DMS153 (cell line): ENCODE measurements at places on chromosomes 7 and 10.

DNA sequence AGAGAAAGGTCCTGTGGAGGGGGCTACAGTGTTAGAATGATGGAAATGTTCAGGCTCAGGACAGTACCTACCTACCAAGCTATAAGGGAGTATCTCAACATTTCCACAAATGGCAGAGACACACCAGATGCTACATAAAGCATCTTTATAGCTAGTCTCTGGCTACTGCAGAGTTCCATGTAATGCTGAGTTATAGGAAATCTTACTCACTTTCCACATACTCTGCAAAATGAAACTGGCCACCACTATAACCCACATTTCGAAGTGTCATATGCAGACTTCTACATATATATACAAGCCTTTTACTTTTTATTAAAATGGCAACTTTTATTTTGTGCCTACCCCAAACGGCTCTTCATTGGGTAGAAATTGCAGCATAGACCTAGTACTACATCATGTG, 85.5 kb downstream of the FAS start:
- DNase-seq = no peak

DNA sequence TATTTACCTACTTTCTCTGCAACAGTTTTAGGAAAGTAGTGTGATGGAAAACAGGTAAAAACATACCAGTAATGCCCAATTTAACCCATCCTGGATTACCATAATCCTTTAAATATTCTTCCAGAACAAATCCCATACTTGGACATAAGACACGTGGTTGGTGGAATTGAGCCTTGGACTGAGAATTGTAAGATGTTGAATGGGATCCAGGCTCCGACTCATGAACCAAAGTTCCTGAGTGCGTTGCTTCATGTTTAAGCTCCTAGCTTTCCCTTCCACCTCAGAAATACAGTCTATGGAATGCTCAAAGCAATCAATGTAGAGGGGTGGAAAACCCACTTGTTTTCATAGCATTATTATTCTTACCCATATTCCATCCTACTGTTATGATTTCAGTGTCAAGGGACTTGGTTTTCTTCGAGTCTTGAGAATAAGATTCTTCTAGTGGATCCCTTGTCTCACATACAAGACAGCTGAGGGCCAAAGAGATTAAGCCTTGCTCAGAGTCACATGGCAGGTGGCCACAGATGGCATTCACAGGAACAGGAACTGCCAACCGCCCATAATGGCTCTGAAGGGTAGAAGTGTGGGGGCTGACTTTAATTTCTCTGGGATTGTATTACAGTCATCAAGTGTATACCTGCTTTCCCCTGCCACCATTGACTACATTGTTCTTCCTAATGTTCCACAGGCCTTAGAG, 171.2 kb downstream of the GFRA1 start:
- no peak for DNase-seq

DNA sequence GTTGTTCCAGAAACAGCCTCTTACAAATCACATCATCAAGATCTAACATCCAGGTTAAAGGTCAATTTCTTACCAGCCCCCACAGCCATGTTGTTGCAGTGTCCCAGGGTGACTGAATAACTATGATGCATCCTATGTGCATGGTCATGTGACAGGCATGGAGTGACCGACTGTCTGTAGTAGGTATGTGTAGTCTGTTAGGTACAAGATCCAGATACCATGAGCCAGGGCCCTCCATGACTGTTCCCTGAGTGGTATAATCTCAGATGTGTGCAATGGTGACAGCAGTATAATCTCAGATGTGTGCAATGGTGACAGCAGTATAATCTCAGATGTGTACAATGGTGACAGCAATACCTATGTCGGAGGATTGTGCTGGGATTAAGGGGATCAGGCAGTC, 8.8 kb downstream of the CDHR3 start:
- DNase-seq = no peak

GRCh38 chr10:91316486-91316885, 93.7 kb upstream of the HECTD2 start:
- DNase-seq = no peak

DNA sequence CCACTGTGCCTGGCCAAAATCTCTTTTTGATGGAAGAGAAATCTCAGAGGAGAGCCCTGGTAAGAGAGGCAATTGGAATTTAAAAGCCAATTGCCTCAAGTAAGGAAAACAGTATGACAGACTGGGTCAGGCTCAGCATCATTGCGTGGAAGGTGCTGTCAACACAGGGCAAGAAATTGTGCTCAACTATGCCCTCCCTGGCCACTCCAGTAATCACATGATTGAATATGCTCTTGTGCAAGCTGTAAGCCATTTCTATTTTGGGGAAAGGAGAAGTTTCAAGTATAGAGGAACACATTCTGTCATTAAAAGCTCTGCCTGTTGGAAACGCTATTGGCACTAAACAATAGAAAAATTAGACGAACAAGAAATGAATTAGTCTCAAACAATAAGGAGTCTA, 1127.7 kb downstream of the REEP3 start:
- DNase-seq = no peak

DNA sequence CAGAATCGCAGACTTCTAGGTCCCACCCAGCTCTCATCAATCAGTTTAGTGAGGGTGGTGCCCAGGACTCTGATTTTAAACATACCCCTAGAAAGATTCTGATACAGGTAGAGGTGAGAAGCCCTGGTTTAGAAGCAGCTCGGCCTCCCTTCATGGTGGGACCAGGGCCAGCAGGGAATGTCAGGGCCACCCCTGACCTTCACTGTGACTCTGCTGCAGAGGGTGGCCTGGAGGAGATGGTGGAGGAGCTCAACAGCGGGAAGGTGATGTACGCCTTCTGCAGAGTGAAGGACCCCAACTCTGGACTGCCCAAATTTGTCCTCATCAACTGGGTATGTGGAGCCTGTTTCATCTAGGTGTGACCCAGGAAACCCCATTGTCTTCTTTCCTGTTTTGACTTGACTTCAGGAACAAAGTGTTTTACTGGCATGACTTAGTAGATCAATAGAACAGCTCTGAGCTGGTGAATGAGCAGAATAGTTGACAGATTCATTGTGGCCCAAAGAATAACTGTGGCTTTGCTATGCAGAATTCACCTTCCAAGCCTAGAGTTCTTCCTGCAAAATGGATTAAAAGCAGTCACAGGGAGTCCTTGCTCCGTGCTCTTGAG, 7.2 kb downstream of the DBNL start:
- DNase-seq = no peak

GRCh38 chr10:100114976-100115770, 33.5 kb upstream of the CPN1 start:
- DNase-seq = no peak

DNA sequence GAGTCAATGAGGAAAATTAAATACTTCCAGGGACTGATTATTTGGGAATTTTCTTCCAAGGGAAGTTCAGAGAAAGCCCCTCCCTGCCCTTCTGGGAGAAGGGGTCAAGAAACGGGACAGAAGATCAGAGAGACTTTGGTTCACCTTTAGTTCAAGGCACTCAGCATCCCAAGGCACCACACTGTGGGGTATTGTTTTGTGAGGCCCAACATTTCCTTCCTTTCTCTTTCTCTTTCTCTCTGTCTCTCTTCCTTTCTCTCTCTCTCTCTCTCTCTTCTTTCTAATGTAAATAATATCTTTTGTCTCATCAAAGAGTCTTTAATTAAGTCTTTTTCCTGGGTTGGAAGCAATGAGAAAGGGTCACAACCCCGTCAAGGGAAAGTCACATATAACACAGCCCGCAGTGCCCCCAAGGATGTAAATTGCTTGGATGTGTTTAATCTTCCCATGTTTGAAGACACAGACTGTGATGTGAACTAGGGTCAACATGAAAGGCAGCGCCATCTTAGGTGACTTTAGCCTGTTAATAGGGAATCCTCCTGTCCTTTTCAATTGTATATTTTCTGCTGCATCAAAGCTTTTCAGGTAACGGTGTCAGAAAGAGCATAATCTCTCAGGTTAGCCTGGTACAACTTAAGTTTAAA, 983.3 kb upstream of the C7orf33 start:
- no peak for DNase-seq

GRCh38 chr7:97016381-97017191, 8.0 kb downstream of the DLX5 start:
- peak; percentile 66 for DNase-seq

- DNase-seq = no peak
These were observed 110.2 kb downstream of the ELAPOR2 start for GRCh38 chr7:86949052-86949778.

DNA sequence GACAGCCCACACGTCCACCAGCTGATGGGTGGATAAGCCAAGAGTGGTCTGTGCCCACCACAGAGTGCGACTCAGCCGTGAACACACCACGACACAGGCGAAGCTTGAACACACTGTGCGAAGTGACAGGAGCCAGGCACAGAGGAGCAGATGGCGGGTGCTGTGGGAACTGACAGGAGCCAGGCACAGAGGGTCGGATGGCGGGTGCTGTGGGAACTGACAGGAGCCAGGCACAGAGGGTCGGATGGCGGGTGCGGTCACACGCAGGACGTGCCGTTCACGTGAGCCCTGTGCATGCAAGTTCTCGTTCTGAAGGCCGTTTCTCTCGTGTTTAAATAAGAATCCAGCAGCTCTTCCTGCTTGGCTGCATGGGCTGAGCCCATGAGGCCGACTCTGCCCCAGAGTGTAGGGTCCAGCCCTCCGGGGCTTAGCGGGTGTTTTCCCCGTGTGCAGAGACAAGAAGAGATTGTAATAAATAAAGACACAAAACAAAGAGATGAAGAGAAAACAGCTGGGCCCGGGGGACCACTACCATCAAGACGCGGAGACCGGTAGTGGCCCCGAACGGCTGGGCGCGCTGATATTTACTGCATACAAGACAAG, 5.9 kb upstream of the ADAP1 start:
- no peak for DNase-seq

DNA sequence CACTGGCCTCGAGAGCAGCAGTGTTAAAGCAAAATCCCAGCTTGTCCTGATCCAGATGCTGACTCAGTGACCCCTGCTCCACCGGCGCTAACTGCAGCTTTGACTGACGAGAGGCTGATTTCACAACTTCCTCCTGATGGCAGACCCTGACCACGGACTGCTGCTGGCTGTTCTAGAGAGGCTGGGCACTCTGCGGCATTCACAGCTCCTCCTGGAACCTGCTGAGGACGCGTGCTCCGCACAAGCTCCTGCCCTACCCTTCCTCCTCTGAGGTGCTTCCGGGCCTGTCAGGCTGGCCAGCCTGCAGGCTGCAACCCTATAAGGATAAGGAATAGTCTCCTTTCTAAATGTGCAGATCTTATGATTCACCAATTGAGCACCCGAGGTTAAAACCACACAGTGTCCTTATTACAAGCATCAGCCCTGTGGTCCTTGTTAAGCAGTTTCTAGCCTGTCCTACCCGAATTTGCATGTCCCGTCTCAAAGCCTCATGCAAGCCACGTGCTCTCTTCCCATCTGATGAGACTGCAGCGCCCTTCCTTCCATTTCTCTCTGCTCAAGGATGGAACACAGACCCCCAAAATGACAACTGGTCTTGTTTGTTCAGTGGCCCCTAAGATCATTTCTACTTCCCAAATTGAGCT, 35.5 kb upstream of the NCAPG2 start:
- no peak for DNase-seq

- DNase-seq = peak; percentile 72
These were observed 873 bp downstream of the GTF2I start for GRCh38 chr7:74658178-74659004.

GRCh38 chr7:105782391-105783042, 93.9 kb downstream of the ATXN7L1 start:
- DNase-seq = no peak

DNA sequence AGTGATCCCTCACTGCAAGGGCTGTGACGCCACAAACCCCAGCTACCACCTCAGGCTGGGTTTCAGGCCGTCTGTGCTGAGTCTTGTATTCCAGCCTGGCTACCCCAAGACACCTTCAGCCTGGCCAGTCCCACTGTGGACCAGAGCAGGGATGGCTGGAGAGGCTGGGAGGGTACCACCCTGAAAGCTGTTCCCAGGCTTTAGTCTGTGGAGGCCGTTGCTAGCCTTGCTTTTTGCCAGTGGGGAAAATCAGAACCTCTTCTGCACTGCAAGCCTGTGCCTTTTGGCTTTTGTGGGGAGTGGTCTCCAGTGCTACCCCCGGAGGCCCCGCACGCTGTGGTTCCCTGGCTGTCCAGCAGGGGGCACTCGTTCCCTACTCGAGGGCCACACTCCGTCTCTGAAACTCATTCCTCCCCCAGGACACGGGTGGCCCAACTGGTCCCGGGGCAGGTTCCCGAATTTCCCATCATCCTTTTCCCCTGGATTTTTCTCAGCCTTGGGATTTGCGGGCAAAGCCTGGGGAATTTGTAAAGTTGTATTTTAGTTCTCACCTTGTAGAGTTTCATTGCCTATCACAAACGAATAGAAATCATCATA, 128.4 kb upstream of the BTBD16 start:
- no peak for DNase-seq

DNA sequence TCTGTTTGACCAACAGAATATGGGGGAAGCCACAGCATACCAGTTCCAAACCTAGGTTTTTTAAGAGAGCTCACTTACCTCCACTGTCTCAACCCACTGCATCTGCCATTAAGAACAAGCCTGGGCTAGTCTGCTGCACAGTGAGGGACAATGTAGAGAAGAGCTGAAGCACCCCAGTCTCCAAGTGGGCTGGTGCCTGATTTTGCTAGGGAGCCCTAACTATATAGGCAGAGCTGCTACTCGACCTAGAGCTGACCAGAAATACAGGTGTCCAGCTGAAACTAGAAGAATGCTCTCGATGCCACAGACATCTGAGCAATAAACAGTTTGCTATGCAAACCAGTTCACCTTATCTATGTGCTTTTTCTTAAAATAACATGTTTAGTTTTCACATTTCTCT, 106.9 kb upstream of the BET1 start:
- no peak for DNase-seq

- no peak for DNase-seq
These were observed 143.1 kb downstream of the CHN2 start for GRCh38 chr7:29337546-29338116.

DNA sequence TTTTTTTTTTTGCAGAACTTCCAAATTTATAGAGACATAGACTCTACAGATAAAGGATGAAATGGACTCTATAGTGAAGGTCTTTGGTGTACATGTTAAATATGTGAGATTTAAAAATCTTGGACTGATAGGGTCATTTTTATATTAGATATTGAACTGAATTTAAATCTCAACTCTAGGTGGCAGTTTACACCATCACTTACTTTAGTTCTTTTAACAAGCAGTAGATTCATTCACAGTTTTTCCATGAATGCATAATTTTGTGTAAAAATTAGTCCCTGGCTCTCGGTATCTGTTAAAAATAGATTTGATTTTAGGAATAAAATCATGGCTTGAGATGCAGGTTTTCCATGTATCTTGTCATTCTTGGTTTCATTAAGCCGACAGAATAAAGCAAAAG, 31.1 kb upstream of the SNX13 start:
- no peak for DNase-seq

DNA sequence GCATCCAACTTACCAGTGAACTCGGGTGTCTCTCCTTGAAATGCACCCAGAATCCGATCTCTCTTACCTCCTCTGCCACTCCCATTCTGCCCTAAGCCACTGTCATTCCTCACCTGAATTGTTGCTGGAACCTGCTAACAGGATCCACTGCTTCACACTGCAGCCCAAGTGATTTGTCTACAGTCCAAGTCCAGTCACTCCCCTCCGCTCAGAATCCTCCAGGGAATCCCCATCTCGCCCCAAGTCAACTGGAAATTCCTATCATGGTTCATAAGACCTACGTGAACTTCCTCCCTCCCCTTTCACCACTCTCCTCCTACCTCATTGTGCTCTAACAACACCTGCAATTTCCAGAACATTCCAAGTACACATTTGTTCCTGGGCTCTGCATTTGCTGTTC, 91.3 kb downstream of the SCRN1 start:
- no peak for DNase-seq

GRCh38 chr7:105581066-105581811, at the start of gene EFCAB10:
Gene EFCAB10 (minus strand): TSS chr7:105581493. CDS start chr7:105581463, 30 bp downstream.
- peak; percentile 85 for DNase-seq

GRCh38 chr10:71219918-71220688, 7.7 kb downstream of the UNC5B start:
- DNase-seq = no peak

GRCh38 chr10:125734823-125735222, 15.3 kb downstream of the EDRF1 start:
- DNase-seq = no peak
